ENCODE measurements at places on chromosomes 2 and 18.

GRCh38 chr2:143124445-143124844, 4.8 kb upstream of the ARHGAP15 start:
- H3K27ac ChIP-seq, result no peak overlapping the region
- H3K4me3 ChIP-seq, result no peak overlapping the region
- H3K27me3 ChIP-seq, result no peaks in the 10 kb centered on the region

GRCh38 chr2:20027705-20028434, 15.4 kb upstream of the MATN3 start:
- H3K27me3 ChIP-seq, result no peaks in the 10 kb centered on the region
- DNase-seq, result no peak
- H3K27ac ChIP-seq, result no peak overlapping the region

DNA sequence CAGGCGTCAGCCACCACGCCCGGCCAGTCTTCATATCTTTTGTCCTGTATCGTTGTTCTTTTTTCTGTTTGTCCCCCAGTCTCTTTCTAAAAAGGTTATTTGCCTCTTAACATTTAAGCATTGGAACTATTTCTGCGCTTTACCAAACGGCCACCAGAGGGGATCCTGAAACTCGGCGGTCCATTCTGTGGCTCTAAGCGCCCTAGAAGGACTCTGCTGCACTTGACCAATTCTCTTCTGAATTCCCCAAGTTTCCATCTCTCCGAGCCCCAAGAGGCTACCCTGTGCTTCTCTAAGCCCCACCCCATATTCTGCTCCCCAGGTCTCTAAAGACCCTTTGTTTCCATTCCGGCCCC, 33.1 kb upstream of the REG3G start:
- DNase-seq, result peak; percentile 51
- H3K27me3 ChIP-seq, result no peaks in the 10 kb centered on the region
- H3K27ac ChIP-seq, result no peak overlapping the region
- H3K4me3 ChIP-seq, result peak overlapping the region; percentile 31
- no peaks in the 10 kb centered on the region for H3K36me3 ChIP-seq

GRCh38 chr18:10101729-10102128, 187.9 kb downstream of the VAPA start:
- no peaks in the 10 kb centered on the region for H3K27me3 ChIP-seq
- H3K36me3 ChIP-seq, result no peaks in the 10 kb centered on the region
- peak overlapping the region; percentile 7 for H3K4me3 ChIP-seq
- H3K4me1 ChIP-seq, result peaks cover 22% of the 10 kb centered on the region
- no peak for DNase-seq

DNA sequence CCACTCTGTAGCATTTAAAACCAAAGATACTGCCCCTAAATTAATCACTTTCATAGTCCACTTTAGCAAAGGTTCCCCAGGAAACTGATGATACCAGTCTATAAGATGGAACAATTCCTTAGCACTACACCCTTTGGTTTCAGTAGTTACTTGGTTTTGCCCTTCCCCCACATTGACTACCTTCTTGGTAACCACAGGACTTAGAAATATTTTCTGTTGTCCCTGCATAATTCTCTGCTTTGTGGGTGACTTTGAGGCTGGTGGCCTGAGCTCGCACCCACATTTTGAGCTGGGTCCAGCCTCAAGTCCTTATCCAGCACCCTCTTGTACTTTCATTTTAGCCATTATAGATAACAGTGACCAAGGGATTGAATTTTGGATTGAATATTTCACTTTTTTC, 23.1 kb downstream of the ELP2 start:
- H3K4me3 ChIP-seq, result no peak overlapping the region
- no peak overlapping the region for H3K27ac ChIP-seq
- H3K36me3 ChIP-seq, result peaks cover 59% of the 10 kb centered on the region
- no peaks in the 10 kb centered on the region for H3K27me3 ChIP-seq
- DNase-seq, result no peak
- no peaks in the 10 kb centered on the region for H3K4me1 ChIP-seq

GRCh38 chr2:234368861-234369261, 128.0 kb downstream of the ARL4C start:
- no peak for DNase-seq
- no peaks in the 10 kb centered on the region for H3K4me1 ChIP-seq
- no peak overlapping the region for H3K4me3 ChIP-seq
- H3K27me3 ChIP-seq, result no peaks in the 10 kb centered on the region

DNA sequence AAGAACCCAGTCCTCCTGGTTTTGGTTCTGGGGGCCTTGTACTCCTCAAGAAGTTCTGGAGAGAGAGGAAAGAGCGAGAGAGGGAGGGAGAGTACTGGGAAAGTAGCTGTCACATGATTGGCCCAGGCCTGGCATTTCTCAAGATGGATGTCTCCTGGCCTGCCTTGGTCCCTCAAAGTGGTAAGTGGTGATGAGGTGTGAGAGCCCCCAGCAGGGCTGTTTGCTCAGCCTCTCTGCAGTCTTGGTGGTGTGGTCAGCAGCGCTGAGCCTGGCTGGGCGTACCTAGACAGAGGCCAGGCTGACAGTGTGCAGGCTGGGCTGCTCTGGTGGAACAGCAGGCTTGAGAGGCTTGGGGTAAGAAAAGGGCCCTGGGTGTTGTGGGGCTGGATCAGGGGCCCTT, 2.5 kb downstream of the SPEG start:
- no peak for DNase-seq
- H3K4me1 ChIP-seq, result no peaks in the 10 kb centered on the region

DNA sequence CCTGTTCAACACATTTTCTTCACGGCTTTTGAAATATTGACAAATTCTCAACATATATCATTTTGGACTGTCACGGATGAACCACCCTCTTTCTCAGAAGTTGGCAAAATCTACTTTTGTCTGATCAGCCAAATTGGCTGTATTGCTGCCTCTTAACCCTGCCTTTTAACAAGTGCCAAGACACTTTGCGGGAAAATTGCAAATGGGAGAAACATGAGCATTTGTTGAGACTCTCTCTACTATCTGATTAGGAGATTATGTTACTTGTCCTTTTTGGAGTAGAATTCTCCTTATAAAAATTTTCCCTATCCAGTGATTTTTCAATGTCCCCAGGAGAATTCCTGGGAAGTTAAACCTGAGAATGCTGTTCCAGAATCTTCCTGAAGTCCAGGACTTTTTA, 256.2 kb upstream of the ZSWIM2 start:
- H3K4me1 ChIP-seq, result no peaks in the 10 kb centered on the region
- no peaks in the 10 kb centered on the region for H3K27me3 ChIP-seq
- H3K4me3 ChIP-seq, result no peak overlapping the region

- H3K4me3 ChIP-seq, result no peak overlapping the region
- H3K36me3 ChIP-seq, result no peaks in the 10 kb centered on the region
- H3K4me1 ChIP-seq, result peaks cover 27% of the 10 kb centered on the region
- H3K27ac ChIP-seq, result no peak overlapping the region
Measured at GRCh38 chr18:365651-366050, 97.8 kb upstream of the THOC1 start.

- DNase-seq, result no peak
- H3K27me3 ChIP-seq, result no peaks in the 10 kb centered on the region
- peaks cover 6% of the 10 kb centered on the region for H3K4me1 ChIP-seq
- H3K27ac ChIP-seq, result no peak overlapping the region
- H3K36me3 ChIP-seq, result peaks cover 20% of the 10 kb centered on the region
- no peak overlapping the region for H3K4me3 ChIP-seq
Measured at GRCh38 chr2:171963198-171963597, 36.6 kb upstream of the METAP1D start.

- H3K27me3 ChIP-seq, result no peaks in the 10 kb centered on the region
- no peak overlapping the region for H3K4me3 ChIP-seq
Measured at GRCh38 chr2:239275044-239275685, 125.7 kb downstream of the HDAC4 start.

DNA sequence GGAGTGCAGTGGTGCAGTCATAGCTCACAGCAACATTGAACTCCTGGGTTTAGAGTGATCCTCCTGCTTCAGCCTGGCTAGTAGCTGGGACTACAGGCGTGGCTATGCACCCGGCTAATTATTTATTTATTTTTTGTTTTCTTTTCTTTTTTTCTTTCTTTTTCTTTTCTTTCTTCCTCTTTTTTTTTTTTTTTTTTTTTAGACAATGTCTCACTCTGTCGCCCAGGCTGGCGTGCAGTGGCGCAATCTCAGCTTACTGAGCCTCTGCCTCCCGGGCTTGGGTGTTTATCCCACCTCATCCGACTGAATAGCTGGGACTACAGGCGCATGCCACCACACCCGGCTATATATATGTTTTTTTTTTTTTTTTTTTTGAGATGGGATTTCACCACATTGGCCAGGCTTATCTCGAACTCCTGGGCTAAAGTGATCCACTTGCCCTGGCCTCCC, 1.4 kb upstream of the ANXA4 start:
- no peak overlapping the region for H3K27ac ChIP-seq
- no peaks in the 10 kb centered on the region for H3K36me3 ChIP-seq
- no peaks in the 10 kb centered on the region for H3K27me3 ChIP-seq
- no peak for DNase-seq
- no peak overlapping the region for H3K4me3 ChIP-seq

DNA sequence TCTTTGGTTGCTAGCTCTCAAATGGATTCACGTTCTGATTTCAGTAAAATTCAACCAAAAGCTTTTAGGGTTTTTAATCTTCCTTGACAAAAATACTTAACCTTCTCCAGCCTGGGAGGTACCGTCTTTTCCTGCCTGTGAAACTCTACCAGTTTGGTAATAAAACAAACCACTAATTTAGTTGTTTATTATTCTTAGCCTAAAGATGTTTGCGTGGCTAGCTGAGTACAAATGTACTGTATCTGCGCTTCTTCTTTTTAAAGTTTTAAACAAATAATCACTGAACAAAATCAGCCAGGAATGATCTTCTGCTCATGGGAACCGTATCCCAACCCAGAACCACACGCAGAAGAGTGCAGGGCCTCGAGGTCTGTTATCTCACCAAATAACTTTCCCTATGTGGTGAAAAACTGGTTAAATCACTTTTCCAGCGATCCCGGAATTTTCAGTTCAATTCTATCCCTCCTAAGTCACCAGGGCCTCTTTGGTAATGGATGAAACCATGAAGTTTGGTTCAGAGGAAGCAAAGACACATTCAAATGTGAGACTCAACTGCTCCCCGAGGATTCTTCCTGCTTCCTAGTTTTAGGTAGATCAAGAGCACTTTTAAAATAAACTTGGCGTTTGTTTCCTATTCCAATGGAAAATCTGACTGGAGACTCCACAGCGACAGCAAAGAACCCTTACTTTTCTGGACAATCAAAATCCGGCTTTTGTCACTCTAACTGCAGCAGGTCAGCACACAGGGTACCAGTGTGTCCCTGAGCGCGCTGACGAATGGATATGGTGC, 36.1 kb downstream of the BCL2 start:
- no peaks in the 10 kb centered on the region for H3K4me1 ChIP-seq
- DNase-seq, result no peak
- H3K4me3 ChIP-seq, result no peak overlapping the region
- no peak overlapping the region for H3K27ac ChIP-seq
- H3K36me3 ChIP-seq, result no peaks in the 10 kb centered on the region
- no peaks in the 10 kb centered on the region for H3K27me3 ChIP-seq

- DNase-seq, result no peak
- H3K4me3 ChIP-seq, result no peak overlapping the region
- H3K36me3 ChIP-seq, result no peaks in the 10 kb centered on the region
- no peak overlapping the region for H3K27ac ChIP-seq
- no peaks in the 10 kb centered on the region for H3K27me3 ChIP-seq
Measured at GRCh38 chr2:109429567-109430328, 184.0 kb downstream of the SEPTIN10 start.

DNA sequence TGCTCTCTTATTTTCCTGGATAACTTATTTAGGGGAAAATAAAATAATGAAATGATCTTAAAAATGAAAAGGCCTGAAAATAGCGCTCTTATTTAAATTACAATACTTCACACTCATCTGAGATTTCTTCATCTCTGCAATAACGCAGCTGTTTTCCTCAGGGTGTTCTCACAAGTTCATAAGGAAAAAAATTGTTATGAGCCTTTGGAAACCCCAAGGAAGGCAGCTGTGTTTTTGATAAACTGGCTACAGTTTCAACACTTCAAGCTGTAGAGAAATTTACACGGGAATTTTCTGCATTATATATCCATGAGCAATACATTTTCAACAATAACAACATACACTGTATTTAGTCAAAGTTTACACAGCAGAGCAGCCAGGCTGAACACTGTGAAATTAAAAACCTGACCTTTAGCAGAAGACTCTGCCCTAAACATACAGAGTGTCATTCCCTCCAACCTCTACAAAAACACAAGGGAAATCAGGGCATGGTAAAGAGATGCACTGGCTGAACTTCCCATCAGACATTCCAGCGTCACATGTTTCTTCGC, 959.6 kb downstream of the SLC4A3 start:
- no peaks in the 10 kb centered on the region for H3K36me3 ChIP-seq
- no peaks in the 10 kb centered on the region for H3K4me1 ChIP-seq
- DNase-seq, result no peak
- H3K27ac ChIP-seq, result no peak overlapping the region

DNA sequence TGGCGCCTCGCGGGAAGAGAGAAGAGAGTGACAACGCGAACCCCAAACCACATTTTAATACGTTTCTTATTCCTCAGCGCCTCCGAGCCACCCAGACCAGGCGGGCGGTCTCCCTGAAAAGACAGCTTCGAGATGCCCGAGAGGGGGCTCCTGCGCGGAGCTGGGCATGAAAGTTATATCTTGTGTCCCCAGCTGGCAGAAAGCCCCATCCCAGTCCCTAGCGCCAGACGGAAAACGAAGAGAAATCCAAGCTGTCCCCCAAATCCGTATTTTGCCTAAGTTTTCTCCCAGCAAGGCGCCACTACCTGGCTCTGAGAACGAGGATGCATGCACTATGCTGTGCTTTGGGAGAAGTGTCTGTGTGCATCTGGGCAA, 797 bp downstream of the NXPH2 start:
- H3K4me1 ChIP-seq, result peaks cover 8% of the 10 kb centered on the region
- peak overlapping the region; percentile 45 for H3K4me3 ChIP-seq
- H3K36me3 ChIP-seq, result no peaks in the 10 kb centered on the region

DNA sequence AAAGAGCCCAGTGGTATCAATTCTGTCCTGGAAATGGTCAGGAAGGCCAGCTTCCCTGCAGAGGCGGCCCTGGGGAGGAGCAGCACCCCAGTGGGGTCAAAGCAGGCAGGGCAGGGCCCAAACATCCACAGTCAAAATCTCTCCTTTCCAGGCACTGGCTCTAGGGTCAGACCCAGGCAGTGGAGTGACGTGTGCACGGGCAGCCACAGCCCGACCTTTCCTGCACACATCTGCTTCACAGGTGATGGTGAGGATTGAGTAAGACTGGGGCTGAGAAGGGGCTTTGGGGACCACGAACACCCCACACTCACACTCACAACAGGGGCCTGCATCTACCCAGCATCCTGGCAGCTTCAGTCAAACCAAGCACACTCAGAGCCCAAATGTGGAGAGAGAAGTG, 97.8 kb upstream of the GLI2 start:
- H3K27me3 ChIP-seq, result peaks cover 3% of the 10 kb centered on the region
- DNase-seq, result no peak
- no peak overlapping the region for H3K4me3 ChIP-seq
- H3K4me1 ChIP-seq, result no peaks in the 10 kb centered on the region

Measured in A673 (cell line).